Renal cortex interstitium (tissue), 15 donors: ENCODE measurements at places on chromosomes 2 and 18.

- DNase-seq = no peak
These were observed 513.4 kb downstream of the TNS1 start for GRCh38 chr2:217489145-217489960.

DNA sequence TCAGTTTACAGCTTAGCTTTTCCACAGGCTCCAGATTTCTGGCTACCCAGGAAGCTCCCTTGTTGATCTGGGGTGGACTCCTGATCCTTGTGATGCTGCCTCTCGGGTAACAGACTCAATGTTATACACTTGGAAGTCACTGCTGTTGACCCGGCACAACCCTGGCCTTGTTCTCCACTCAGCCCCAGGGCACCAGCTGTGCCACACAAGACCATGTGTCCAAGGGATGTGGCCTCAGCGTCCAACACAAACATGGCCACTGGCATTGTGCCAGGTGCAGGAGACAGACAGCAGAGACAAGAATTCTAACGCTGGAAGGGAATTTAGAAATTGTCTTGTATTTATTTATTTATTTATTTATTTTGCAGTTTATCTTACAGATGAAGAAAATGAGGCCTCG lies 39.0 kb upstream of the PPP4R1 start:
- DNase-seq = no peak

- no peak for DNase-seq
These were observed 60.2 kb downstream of the LRRC30 start for GRCh38 chr18:7291046-7291445.

GRCh38 chr18:23737578-23737977 lies 48.3 kb downstream of the LAMA3 start:
- no peak for DNase-seq

GRCh38 chr2:123659120-123659519 lies 366.0 kb upstream of the CNTNAP5 start:
- no peak for DNase-seq

DNA sequence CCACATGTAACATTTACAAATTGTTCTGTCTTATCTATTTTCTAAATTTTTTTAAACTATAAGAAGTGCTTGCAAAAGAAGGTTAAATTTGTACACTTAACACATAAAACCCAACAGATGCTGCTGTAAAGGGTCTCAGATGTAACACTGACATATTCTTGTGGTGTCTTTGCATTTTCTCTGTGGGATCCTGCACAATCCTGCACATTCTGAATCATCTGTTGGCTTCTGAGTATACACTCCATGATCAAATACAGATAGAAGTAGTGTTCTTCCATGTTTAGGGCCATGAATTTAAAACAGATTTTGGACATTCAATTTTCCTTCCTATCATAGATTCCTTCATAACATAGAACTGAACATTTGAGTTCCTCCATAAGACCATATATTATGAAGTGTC lies 89.0 kb downstream of the SPRED2 start:
- no peak for DNase-seq

DNA sequence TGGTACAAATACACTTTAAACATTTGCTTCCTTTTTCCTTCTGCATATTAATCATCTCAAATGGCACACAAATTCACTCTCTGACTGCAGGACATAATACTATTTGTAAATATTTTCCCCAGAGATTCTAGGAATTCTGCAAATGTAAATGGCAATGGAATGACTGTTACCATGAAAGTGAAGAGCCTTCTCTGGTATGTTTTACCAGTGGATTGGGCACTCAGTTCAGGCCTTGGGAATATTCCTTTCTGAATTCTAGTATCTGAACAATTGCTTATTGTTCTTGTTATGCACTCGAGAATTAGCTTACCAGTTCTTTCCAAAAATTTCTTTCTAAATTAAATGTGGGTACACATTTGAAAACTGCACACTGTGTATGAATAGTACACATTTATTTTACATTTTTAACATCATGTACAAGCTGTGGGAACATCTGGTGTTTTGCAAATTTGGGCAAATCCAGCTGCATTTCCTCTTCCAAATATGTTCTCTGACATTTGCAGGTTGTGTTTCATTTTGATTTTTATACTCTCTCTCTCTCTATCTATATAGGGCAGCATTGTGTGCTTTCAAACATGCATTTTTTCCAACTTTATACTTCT lies 289.1 kb downstream of the NBAS start:
- DNase-seq = no peak

DNA sequence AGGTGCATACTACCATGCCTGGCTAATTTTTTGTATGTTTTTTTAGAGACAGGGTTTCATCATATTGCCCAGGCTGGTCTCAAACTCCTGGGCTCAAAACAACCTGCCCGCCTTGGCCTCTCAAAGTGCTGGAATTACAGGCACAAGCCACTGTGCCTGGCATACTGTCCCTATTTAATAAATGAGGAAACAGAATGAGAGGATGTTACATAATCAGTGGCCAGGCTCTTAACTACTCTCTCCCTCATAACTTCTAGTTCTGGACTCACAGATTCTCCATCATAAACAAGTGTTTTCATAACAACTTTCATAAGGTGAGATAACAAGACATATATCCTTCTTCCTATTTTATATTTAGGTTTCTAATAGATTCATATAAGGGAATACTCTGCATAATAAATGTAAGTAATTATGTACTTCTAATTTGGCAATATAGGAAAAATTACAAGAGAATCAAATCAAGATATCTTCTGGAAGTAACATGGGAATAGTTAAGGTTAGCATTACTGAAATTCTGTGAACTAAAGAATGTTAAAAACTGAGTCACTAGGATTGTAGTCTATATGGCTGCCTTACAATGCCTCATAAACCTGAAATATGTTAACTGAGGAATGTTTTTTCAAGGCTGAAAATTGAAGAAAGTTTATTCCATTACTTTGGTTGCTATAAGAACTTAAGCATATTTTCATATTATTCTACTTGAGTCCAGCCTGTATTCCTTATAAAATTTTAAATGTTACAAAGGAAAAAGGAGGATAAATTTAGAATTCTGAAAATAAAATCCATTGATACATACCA lies 71.3 kb downstream of the SLC25A12 start:
- DNase-seq = no peak

DNA sequence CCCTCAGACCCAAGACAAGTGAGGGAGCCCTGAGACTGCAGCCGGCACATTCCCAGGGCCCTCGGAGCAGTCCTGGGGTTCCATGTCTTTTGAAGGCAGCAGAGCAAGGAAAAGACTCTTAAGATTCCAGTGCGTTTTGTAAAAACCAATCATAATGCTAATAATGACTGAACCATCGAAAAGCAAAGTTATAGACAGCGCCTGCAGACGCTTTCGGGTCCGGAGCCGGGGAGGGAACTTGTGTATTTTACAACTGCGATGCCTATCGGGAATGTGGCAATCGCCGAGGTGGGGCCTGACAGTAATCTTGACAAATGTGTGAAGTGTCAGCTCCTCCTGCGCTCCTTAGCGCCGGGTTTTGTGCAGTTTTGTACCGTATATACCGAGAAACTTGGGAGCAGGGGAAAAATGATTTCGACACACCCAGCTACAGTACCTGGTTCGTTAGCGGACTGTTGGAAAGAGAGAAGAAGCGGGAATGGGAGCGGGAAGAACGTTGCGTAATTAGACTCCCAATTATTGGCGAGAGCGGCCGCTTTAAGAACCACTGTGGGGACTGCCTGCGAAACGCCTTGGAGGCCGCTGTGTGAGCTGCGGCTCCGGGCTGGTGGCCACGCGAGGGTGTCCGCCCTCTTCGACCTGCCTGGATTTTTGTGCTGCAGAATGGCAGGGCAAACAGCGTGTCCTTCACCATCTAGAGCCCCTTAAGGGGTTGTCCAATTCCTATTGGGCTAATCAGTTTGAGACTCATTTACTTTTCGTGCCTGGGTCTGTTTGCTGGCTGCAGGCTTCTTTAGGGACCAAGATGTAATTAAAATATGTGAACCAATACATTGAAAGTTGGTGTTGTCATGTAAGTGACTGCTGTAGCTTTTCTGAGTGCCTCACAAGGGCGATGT lies 2.4 kb downstream of the EPAS1 start:
- no peak for DNase-seq

- no peak for DNase-seq
These were observed 1280.6 kb upstream of the NRXN1 start for GRCh38 chr2:52312486-52312885.

- DNase-seq = no peak
These were observed 94.1 kb downstream of the CSRNP3 start for GRCh38 chr2:165563468-165564225.
